ENCODE measurements at places on chromosomes 7 and 10.

- no peak for DNase-seq
These were observed 193.5 kb downstream of the NRG3 start for GRCh38 chr10:82068501-82068900.

- no peak for DNase-seq
These were observed 128.5 kb downstream of the ANKRD7 start for GRCh38 chr7:118352867-118353453.

DNA sequence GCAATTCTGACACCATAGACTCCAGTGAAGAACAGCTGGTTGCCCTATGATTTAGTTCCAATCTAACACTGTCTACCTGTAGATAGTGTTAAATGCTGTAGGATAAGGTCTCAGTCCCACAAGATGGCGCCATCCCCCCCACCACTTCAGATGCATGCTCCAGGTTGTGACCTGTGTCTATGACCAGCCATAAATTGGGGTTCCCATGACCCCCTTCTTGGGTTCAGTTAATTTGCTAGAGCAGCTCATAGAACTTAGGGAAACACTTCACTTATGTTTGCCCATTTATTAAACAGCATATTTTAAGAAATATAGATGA, 13.1 kb downstream of the CCSER2 start:
- no peak for DNase-seq

DNA sequence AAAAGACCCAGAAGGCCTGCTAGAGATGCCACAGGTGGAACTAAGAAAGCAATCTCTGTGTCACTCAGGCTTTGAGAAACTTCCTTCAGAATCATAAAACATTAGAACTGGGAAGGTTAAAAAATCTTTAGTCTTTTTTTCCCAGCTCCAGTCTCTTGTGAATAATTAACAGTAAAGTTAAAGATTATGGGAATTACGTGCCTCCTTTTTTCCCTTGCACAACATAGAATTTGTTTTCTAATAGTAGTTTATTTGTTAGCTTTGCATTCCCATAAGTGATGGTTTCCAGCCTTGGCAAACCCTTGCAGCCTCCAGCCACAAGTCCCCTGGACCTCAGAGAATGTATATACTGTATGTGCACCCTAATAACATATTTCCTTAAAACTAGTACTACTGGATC, 128.3 kb downstream of the TPST1 start:
- DNase-seq, result no peak

DNA sequence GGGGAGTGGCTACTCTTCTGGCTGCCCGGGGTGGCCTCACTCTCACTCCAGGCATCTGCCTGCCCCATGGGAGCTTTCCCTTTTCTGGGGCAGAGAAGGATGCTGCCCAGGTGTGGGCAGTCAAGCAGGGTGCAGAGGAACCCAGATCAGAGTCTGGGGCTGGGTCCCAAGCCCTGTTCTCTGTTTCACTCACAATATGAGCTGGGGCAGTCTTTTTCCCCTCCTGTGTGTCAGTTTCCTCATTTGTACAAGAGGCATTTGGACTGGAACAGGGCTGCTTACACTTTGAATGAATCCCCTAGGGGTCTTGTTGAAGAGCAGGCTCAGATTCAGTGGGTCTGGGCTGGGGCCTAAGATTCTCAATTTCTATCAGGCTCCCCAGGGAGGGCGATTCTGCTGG, 38.4 kb upstream of the AQP1 start:
- no peak for DNase-seq

- no peak for DNase-seq
These were observed 21.5 kb downstream of the LRRN3 start for GRCh38 chr7:111112439-111112838.

DNA sequence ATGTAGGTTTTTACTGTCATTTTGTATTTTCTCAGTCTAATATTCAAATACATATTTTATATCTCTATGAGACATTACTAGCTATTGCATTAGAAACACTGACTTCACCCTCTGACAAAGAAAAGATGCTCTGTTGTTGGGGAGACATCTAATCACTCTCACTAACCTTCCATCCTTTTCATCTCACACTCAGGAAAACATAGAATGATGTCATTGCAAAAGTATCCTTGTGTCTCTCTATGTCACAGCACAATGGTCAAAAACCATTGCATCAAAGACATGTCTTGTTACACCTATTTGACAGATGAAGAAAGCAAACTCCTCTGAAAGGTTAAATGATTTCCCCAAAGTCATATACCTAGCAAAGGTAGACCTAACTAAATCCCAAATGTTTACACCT, 231.3 kb upstream of the PTN start:
- DNase-seq, result no peak

GRCh38 chr7:75663302-75663907, 75.3 kb downstream of the HIP1 start:
- DNase-seq, result no peak

DNA sequence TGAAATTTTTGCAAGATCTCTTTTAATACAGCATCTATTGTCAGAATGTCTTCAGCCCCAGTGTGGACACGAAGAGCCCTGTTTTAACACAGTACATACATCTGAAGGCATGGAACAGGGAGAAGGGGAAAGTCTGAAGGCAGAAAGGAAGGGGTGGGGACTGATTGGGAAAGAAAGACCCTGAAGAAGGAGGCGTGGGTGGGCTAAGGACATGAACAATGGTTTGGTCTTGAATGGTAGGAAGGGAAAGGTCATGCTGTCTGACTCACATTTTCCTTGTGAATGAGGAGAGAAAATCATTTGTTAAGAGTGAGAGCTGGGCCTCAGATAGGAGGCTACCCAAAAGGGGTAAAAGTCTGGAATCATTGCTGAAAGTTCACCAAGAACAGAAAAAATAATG, 297.1 kb downstream of the GALNT17 start:
- no peak for DNase-seq

GRCh38 chr7:11726001-11726793, 105.8 kb downstream of the THSD7A start:
- no peak for DNase-seq

GRCh38 chr10:32348297-32349198, 1.6 kb upstream of the EPC1 start:
- DNase-seq, result no peak

- DNase-seq, result no peak
These were observed 66.8 kb upstream of the CYP26C1 start for GRCh38 chr10:92993699-92994272.

GRCh38 chr7:66281678-66282590, 76.8 kb downstream of the TPST1 start:
- no peak for DNase-seq

DNA sequence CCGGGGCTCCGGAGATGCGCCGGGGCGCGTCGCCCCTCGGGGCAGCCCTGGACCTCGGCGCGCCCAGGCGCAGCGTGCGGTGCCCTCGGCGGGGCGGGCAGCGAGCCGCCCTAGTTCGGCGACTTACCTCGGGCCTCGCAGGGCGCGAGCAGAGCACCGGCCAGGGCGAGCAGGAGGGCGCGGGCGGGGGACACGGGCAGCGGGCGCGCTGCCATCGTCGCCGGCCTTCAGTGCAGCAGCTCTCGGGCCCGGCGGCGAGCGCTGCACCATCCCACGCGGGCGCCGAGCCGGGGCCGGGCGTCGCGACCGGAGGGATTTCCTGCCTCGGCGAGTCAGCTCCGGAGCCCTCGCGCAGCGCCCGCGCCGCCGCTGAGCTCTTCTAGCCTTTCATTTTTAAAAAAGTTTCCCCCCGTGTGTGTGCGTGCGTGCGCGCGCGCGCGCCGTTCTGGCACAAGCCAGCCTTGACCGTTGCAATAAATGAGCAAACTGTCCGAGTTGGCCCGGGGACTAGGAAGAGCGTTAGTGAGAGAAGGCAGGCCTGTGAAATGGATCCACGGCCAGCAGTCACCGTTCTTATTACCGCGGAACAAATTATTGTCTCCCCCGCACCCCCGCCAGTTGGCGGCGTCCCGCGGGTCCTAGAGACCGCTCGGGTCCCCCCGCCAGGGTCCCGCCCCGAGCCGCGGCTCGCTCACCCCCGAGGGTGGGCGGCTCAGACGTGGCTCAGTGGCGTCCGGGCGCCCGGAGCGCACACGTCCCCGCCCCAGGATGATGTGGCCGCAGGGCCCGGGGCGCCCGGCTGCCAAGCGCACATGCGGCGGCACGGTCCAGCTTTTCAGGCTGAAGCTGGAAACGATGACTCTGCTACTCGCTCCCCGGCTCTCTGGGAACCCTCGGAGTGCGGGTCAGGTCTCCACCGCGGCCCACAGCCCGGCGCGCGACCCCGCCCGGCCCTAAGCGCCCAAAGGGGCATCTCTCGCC, at the start of gene ADAM12:
Gene ADAM12 (minus strand): TSS at position 547 of the 981 bp plus-strand sequence. CDS start 332 bp downstream, at position 215.
- no peak for DNase-seq

- DNase-seq, result no peak
These were observed 376.9 kb upstream of the LRGUK start for GRCh38 chr7:133750287-133750686.

- no peak for DNase-seq
These were observed 68.9 kb downstream of the MYOF start for GRCh38 chr10:93413252-93413689.

DNA sequence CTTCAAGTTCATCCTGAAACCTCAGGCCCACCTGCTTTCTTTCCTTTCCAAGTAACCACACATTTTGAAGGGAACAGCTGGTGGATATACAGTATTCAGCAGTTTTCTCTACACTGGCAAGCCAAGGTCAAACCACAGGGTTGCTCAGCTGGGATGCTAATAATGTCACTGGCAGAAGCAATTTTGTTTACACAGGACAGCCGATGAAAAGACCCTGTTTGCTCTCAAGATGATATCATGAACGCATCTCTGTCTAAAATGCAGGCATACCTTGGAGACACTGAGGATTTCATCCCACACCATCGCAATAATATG, 186.2 kb downstream of the USP6NL start:
- no peak for DNase-seq

DNA sequence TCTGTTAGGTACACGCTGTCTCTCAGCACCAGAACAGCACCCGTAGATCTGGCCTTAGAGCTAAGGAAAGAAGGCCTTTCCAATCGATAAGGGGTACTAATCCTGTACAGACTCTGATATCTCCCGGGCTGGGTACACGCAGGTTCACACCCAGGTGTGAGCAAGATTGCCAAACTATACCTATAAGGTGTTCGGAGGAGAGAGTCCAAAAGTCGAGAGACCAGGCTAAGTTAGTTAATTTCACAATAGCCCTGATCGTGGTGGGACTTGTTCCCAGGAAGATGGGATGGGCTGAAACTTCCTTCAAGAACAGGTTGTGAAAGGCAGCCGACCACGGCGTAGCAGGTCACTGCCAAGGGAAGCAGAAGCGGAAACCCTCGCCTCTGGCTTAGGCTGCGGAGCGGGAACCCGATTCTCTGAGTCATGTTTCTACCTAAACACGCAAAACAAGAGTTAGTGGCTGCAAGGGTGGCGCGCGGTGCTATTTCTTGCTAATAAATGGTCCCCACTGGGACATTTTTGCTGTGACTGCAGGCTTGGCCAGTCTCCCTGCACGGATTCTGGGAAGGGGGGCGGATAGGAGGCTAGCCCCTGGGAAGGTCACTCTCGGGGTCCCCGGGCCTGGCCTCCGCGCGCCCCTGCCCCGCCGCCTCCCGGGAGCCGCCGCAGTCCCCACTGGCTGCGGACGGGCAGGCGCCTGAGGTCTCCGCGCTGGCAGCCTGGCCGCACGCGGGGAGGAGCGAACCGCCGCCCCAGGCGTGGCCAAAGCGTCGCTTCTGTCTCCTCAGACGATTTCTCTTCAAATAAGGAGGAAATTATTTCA, 75.4 kb upstream of the PDSS1 start:
- DNase-seq, result peak; percentile 6

DNA sequence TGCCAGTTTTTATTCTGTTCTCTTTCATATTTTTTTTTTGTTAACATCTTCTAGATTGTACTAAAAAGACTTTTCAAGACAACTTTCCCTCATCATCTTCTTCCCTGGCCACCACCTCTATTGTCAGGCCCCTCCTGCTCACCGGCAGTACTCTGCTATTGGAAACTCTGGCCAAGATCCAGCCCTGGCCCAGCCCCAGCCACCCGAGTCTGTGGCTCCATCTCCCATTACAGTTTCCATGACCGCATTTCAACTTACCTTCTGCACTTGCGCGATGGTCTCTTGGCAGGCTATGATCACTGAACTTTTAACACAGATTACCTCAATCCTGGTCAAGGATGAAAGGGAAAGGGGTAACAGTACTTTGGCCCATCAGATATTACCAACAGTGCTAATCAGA, 137.7 kb upstream of the POM121L12 start:
- DNase-seq, result no peak

DNA sequence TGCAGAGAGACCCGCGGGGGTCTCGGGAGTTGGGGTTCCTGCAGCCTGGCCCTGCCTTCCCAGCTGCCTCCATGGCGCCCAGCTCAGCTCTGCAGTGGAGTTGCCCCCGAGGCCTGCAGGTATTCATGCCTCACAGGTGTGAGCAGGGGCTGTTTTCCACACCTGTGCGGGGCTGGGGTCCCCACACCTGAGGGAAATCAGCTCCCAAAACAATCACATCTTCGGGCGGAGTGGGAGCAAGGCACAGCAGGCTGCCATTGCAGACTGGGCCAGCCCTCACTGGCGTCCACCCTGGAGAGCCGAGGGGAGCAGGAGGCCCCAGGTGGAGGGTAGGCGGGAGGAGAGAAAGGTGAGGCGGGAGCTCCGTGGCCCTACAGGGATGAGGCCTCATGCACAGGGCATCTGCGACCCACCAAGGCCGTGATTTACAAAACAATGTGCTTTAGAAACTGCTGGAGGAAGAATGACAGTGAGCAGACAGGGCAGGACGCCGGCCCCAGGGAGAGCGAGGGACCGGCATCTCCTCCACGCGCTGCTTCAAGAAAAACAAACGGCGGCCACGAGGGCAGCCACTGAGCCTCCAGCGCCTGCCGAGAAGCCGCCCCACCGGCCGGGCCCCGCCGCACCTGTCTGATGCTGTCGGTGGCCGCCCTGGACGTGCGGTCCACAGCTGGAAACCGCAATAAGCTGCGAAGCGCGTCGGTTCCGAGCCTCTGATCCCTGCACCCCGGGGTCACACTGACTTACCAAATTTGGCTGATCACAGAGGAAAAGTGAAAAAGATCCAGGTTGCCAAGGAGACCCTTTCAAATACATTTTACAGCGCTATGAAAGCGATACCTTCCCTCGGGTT, 53.0 kb upstream of the PDGFA start:
- no peak for DNase-seq

GRCh38 chr7:134024739-134025138, 102.4 kb upstream of the LRGUK start:
- no peak for DNase-seq

GRCh38 chr7:80100254-80100653, 34.4 kb upstream of the GNAI1 start:
- no peak for DNase-seq

GRCh38 chr7:93053949-93054943, 63.5 kb downstream of the SAMD9 start:
- DNase-seq, result no peak

GRCh38 chr7:14604606-14605005, 297.9 kb downstream of the DGKB start:
- DNase-seq, result no peak
